Activated T-cell treated with anti-CD3 and anti-CD28 coated beads, Interleukin-2, amount 50 U/mL, for 1 hour (primary cell): ENCODE measurements at places on chromosomes 6 and 20.

DNA sequence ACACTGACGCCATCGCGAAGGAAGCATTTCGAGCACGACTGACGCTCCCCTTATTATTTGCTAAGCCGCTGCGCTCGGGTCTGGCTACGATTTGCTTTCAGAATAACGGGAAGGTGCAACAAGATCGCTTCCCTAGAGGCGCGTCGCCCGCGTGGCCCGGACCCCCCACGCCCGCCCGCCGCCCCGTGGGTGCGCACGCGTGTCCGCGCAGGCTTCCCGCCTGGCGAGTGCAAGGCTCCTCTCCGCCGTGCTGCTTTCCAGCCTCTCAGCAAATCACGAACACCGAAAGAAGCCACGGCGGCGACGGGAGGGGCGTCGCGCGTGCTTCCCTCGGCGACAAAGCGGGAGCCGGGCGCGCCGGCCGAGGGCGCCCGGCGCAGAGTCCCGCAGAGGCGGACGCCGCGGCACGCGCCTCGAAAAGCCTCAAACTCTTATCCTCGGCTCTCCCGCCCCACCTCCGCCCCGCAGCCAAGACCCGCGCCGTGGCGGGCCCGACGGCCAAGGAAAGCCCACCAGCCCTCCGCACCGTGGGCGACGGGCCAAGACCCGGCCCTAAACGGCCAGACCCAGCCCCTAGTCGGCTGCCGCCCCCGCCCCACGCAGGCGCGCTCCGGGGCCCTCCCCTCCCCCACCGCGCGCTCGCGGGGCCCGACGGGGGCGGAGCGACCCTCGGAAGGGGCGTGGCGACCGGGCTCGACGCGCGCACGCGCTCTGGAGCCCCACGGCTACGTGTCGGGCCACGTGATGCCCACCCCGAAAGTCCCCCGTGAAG, 987 bp upstream of the QKI start:
- peak; percentile 96 for DNase-seq

- no peak for DNase-seq
These were observed 12.2 kb downstream of the FILIP1 start for GRCh38 chr6:75481394-75481793.

- DNase-seq = no peak
These were observed 33.9 kb downstream of the CHRNA4 start for GRCh38 chr20:63327231-63327745.

- no peak for DNase-seq
These were observed 43.4 kb downstream of the ZHX3 start for GRCh38 chr20:41274152-41274551.

DNA sequence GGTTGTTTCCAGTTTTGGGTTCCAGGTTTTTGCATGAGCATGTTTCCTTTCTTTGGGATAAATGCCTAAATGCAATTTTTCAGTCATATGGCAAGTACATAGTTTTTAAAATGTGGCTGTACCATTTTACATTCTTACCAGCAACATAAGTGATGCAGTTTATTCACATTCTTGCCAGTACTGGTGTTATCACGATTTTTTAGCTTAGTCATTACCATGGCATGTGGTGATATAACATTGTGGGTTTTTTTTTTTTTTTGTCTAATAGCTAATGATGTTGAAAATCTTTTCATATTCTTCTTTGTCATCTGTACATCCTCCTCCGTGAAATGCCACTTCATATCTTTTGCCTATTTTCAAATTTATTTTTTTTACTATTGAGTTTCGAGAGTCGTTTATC, 2.9 kb upstream of the TDRD6 start:
- no peak for DNase-seq

- DNase-seq = no peak
These were observed 641 bp downstream of the DBNDD2 start for GRCh38 chr20:45408646-45409213.

- no peak for DNase-seq
These were observed 34.6 kb downstream of the RNF146 start for GRCh38 chr6:127301199-127301700.

DNA sequence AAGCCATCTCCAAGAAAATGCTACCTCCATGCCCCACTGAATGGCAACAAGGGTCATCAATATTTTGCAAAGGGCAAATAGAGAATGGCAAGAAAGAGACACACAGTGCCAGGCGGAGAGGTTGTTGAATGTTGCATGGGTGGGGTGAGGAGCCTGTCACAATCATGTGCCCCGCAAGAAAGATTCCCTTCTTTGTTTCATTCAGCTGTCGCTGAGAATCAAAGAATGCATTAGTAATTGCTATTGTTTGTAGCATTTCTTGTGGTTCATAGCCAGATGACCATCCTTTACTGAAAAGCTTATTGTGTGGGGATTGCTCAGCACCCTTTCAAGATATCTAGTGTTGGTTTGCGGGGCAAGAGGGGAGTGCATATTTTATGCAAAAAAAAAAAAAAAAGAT, 166.5 kb upstream of the QKI start:
- no peak for DNase-seq

GRCh38 chr20:44917399-44917798, 7.5 kb downstream of the PABPC1L start:
- DNase-seq = no peak

DNA sequence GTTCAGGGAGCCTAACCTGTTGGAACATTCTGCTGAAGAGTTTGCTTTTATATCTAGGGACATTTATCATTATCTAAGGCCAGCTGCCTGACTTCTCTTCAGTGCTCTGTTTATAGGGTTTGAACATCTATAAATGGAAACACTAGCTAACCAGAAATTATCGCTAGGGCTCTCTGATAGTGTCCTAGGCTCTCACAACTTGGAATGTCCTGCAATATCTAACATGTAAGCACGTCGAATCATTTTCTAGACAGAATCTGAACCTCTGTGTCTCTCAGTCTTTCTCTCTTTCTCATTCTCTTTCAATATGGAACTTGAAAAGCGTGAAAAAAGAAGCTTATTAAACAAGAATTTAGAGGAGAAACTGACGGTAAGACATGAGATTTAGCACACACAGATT, 92.5 kb upstream of the MLIP start:
- DNase-seq = no peak
